Stimulated activated CD4-positive, alpha-beta T cell treated with anti-CD3 and anti-CD28 coated beads, Interleukin-1b, Interleukin-23, amount 100 ng/mL, for 1 hour (primary cell): ENCODE measurements at places on chromosomes 5 and 9.

GRCh38 chr9:17847908-17848307 is 269.0 kb downstream of the SH3GL2 start:
- no peak for DNase-seq

- DNase-seq: no peak
Observed at GRCh38 chr9:135661816-135662560, 1.1 kb upstream of the LCN9 start.

- no peak for DNase-seq
Observed at GRCh38 chr9:86027767-86028166, 71.6 kb downstream of the GOLM1 start.

GRCh38 chr5:10827571-10827970 is 66.5 kb upstream of the DAP start:
- DNase-seq: no peak

DNA sequence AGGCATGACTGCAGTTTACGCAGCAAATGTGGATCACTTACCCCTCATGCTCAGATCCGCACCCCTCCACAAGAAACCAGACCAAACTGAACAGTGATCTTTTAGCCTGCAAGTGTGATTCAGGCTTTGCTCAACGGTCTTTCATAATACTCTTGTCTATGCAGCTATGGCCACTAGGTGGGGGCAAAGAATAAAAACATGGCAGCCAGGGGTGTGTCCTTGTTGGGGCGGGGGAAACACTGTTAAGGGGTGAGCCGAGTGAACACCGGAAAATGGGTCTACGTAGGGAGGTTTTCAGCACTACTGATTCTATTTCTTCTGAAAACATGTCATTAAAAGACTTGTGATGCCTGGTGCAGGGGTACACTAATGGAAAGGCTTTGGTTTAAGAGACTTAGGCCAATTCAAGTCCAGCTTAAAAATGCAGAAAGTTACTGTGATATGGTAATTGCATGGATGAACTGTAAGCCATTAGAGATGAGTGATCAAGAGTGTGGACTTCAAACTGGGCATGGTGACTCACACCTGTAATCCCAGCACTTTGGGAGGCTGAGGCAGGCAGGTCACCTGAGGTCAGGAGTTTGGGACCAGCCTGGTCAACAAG is 49.9 kb upstream of the GPR151 start:
- DNase-seq: no peak

DNA sequence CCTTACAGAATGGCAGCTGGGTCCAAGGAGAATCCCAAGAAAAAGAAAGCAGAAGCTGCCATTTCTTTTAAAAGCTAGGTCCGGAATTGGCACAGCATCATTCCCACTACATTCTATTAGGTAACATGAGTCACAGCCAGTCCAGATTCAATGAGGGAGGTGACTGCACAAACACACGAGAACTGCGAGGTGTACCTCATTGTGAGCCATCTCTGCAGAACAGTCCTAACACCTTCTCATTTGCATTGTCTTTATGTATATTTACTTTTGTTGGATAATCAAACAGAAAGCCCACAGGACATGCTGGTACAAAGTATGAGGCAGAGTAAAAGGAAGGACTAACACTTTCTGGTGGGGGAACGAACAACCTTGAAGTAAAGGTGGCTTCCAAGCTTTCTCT is 14.6 kb upstream of the HABP4 start:
- no peak for DNase-seq

DNA sequence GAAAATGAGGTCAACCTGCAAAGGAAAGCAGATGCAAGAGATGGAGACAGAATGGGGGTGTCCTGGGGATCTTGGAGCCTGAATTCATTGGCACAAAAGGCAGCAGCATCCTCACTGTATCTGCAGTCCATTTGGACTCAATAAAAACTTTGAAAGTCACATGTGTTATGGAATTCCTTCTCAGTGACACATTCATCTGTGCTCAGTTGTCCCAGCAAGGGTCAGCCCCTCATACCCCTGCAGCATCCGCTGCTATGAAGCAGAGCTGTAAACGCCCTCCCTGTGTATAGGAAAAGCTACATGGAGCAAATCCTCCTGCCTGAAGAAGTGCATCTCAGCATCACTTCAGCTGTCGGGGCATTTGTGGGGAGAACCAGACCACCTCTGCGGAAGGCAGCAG is 14.5 kb upstream of the RARS1 start:
- DNase-seq: no peak

DNA sequence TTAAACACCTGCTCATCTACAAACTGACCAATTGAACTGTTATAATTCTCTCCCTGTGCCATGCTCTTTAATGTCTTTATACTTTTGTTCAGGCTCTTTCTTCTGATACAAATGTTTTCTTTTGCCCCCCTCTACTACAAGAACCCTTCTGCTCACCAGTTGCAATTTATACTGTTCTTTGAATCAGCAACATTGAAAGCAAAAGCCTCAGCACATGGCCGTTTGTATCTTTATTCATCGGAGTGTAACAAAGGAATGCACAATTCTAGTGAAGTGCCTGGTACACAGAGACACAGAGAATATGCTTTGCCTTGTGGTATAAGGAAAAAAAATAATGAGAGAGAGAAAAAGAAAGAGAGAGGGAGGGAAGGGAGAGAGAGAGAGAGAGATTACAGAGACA is 547.1 kb downstream of the CDH12 start:
- DNase-seq: no peak

- no peak for DNase-seq
Observed at GRCh38 chr9:96026655-96027213, 151.2 kb downstream of the ERCC6L2 start.

DNA sequence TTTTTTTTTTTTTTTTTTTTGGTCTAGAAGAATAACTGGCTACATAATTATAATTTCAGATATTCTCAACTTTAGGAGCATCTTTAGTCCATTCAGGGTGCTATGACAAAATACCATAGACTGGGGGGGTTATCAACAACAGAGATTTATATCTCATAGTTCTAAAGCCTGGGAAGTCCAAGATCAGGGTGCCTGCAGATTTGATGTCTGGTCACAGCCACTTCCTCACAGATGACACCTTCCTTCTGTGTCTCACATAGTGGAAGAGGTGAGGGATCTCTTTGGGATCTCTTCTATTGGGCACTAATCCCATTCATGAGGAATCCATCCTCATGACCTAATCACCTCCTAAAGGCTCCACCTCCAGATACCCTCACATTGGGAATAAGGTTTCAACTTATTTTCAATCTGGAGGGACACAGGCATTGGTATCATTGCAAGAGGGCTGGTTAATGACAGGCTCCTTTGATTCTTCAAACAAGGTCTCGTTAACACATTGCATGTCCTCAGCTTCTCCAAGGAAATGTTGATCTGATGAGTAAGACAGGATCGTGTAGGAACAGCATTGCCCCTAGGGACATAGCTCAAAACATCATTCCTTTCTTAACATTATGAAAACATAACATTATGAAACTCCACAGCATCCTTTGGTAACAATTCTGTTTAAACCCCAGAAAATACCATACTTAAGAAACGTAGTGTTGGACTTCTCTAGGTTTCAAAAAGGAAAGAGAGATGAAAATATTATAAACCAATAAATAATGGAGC is 372.4 kb downstream of the SEMA5A start:
- DNase-seq: no peak

DNA sequence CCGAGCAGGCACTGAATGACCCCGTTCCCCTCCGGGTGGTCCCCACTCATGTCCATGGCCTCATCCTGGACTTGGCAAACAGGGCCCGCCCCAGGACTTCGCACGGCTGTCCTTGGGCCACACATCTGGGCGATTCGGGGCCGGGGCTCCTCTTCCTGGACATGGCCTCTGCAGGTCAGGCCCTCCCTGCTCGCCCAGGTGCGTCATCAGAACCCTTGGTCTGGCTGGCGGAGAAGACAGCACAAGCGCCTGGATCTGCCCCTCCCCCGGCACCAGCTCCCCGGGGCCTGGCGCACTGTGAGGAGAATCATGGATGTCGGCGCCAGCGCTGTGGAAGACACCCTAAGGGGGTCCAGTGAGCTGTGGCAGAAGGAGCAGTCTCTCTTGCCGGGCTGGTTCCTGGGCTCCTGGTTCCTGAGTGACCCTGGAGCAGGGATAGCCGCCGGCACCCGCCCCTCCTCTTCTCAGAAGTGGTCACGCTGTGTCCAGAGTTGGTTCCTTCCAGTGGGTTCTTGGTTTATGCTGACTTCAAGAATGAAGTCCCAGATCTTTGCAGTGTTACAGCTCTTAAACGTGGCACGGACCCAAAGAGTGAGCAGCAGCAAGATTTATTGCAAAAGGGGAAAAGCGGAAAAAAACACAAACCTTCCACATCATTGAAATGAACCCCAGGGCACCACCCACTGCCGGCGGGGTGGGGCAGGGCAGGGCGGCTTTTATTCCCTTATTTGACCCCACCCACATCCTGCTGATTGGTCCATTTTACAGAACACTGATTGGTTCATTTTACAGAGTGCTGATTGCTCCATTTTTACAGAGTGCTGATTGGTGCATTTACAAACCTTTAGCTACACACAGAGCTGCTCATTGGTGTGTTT is 25.9 kb upstream of the SLC12A7 start:
- no peak for DNase-seq

GRCh38 chr5:51821697-51822096 is 438.4 kb downstream of the ISL1 start:
- DNase-seq: no peak

GRCh38 chr9:127290561-127291065 is 26.0 kb downstream of the GARNL3 start:
- no peak for DNase-seq

DNA sequence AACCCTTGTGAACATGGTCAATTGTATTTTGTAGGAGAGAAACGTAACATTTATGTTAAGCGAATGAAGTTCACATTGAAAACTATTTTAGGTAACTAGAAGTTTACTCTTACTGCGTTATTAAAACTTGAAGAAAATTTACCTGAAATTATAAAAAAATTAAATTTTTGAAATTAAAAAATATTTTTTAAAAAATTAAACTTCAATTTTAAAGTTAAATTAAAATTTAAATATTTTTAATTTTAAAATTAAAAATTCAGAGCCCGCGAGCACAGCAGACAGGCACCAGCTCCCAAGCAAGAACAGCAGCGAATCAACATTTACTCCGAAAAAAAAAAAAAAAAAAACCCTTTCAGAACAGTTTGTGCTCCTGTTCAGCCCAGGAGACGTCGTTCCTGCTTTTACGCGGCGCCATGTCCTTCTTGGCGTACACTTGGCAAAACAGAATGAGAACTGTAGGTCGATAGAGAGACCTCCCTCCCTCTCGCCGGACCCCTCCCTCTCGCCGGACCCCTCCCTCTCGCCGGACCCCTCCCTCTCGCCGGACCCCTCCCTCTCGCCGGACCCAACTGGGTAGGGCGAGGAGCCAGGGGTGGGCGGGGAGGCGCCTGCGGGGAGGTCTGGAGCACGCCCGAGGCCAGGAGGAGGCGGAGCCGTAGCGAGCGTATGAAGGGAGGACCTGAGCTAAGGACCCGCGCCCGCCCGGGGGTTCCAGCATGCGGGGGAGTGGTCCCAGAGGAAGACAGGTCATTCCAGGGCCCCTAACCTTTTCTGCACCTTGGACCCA is 235.8 kb downstream of the ROR2 start:
- DNase-seq: no peak

GRCh38 chr9:88706193-88707113 is 171.5 kb downstream of the NXNL2 start:
- DNase-seq: no peak

GRCh38 chr5:176825957-176826356 is 15.6 kb downstream of the UNC5A start:
- no peak for DNase-seq

GRCh38 chr5:102313912-102314311 is 17.8 kb upstream of the SLCO4C1 start:
- DNase-seq: no peak

DNA sequence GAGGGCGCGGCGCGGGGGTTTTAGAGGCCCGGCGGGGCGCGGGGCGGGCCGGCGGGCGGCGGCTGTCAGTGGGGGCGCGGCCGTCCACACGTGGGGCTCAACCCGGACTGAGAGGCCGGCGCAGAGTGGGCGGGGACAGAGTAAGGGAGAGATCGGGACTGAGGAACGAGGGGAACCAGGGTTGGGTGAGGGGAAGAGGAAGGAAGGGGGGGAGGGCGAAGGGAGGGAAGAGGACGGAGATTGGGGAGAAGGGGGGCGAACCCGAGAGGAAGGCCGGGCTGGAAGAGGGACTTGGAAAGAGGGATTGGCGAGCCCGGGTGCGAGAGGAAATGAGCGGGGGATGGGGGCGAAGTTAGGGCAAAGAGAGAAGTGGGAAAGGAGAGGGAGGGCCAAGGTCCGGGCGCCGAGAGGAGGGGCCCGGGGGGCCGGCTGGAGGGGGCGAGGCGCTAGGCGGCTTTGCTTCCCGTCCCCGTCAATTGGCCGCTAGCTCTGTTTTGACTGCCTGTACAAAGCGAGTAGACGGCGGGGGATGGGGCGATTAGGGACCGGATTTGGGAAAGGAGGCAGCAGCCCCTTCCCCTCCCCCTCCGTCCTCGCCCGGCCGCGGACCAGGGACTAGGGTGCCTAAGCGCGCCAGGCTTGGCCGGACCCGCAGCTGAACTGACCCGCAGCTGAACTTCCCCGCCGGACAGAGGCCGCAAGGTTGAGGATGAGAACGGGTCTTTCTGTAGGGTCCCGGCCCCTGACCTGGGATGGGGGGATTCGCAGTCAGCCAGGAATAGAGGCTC is 399 bp upstream of the FBN2 start:
- no peak for DNase-seq

DNA sequence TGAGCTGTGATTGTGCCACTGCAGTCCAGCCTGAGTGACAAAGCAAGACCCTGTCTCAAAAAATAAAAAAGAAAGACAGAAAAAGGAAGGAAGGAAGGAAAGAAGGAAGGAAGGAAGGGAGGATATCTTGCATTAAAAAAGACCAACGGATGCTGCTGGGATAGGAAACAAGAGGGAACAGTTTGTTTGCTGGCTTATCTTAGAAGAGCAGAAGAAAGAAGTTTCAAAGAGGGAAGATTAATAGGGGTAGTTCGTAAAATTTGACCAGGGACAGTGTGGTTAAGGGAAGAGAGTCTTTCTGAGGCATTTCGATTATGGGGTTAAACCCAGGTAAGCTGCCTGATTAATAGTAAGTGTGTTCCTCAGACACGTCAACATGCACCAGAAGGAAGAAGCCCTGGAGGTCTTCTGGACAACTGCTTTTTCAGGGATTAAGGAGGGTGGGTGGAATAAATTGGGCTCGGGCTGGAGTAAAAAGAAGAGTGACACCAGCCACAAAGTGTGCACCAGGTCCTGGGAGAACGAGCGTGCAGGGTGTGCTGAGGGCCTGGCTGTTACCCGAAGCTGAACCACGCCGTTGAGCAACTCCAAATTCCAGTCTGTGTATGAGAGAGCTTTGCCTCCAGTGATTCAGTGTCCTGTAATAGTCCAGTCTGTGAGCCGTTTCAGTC is 24.8 kb downstream of the FYB1 start:
- no peak for DNase-seq

DNA sequence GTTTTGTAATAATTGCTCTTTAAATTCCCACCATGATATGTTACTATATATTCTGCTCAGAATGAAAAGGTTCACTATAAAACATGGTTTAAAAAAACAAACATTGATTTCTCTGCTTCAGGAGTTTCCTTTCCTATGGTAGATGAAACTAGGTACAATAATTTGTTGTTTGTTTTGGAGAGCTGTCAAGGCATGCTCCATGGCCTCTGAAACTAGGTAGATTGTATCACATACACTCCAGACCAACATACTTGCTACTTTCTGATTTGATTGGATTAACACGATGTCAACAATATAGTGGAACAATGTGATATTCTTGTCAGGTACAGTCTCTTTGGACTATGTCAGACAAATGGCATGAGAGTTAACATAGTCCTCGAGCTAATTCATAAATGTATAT is 452.7 kb upstream of the CDH9 start:
- DNase-seq: no peak
